ENCODE measurements at places on chromosomes 6 and 20.

DNA sequence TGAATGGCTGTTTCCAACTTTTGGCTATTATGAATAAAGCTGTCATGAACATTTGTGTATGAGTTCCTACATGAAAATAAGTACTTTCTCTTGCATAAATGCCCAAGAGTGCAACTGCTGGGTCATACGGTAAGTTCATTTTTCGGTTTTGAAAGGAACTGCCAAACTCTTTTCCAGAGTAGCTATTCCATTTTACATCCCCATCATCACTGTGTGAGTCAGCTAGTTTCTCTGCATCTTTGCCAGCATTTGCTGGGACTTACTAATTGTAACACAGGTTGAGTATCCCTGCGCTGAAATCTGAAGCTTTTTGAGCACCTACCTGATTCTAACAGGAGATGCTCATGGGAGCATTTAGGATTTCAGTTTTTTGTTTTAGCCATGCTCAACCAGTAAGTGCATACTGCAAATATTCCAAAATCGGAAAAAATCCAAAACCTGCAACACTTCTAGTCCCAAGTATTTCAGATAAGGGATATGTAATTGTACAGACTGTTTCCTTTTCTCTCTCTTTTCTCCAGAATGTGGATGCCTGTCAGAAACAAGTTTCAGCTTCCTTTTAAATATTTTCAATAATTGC, 118.4 kb downstream of the DTNBP1 start:
- DNase-seq: no peak

DNA sequence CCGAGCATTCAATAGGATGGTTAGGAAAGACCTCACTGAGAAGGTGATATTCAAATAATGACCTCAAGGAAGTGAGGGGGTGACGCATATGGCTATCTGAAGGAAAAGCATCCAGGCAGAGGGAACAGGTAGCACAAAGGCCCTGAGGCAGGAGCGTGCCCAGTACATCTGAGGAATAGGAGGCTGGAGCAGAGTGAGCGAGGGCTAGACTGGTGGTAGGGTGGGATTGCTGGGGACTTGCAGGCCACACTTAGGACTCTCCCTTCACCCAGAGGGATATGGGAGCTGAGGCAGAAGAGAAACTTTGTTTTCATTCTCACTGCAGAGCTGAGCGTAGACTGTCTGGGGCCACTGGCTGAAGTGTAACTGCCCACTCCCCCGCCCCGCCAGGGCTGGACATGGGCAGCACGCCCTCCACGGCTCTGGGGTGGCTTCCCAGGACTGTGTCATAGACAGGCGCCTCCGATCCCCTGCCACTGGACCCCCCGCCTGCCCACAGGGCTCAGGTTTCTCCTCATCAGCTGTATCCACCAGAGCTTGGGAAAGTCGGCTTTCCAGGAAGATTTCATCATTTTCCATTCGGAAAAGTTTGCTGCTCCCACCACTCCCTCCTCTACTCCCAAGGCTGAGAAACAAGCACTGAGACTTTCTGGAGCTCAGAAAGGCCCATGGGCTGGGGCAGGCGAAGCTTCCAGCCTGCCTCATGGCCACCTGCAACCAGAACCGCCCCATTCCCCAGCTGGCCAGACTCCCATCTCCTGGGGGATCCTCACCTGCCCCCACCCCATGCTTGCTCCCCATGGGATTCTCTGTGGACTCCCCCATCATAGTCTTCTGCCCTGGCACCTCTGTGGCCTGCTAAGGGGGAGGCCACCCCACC, 142.6 kb downstream of the MRPL14 start:
- no peak for DNase-seq

DNA sequence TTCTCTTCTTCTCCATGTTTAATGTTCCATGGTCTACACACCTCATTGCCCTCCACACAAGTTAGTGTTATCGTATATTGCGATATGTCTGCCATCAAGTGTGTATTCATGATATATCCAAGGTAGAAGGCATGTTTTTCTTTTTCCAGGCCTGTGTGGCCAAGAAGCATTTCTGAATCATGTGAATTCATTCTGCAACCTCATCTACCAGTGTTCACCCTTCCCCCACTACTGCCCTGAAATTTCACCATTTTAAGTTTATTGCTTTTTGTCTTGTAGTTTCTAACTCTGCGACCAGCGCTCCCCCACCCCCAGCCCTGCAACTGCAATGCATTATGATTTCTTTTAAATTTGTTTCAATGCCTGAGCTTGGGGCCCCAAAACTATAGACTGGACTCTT, 618.0 kb upstream of the FLRT3 start:
- no peak for DNase-seq

GRCh38 chr20:61956396-61957342, 109.0 kb downstream of the TAF4 start:
- no peak for DNase-seq

GRCh38 chr20:43949741-43950618, 35.3 kb downstream of the TOX2 start:
- no peak for DNase-seq

DNA sequence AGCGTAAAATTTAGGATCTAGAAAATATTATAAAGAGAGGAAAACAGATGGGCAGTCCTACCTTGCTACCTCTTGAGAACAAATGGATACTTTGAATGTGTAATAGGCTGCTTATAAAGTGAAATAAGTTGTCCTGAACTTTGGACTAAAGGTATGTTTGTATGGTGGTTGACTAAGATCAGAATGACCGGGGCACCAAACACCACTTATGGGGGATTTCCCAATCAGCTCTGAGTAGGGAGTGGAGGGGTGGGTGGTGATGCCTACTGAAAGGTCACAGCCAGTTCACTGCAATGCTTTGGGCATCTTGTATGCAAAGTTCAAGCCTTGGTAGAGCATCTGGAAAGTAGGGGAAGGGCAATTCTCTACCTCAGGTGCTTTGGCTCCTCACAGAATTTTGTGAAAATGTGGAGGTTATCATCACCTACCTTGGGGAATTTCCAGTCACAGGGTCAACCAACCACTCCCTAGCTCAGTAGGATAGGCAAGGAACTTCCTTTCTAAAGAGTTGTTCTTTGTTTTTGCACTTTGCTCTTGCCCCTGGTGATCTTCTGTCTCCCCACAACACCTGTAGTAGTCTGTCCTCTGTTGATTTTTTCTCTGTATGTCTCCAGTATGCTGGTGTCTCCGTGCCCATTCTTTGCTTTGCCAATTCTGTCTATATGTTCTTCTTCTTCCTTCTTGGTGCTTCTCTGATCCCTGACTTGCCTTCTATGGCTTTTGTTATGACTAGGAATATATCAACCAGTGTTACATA, at the start of gene TRIM31:
TRIM31 (minus strand) TSS at position 88 of the 757 bp plus-strand sequence. CDS start 285 bp downstream, outside the sequence.
- DNase-seq: no peak

- DNase-seq: no peak
Measured at GRCh38 chr20:483815-484644, 21.7 kb upstream of the TBC1D20 start.

DNA sequence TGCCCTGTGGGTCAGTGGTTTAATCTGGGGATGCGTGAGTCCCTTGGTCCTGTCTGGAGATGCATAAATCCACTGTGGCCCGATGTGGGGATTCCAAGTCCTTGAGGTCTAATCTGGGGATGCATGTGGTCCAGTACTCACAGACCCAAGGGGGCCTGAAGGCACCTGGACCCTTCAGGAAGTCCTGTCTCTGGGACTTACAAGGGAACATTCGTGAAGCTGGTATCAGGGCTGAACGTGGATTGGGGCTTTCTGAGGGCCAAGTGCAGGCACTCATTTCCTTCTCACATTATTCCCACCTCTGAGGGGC, 25.2 kb upstream of the GTSF1L start:
- DNase-seq: no peak

DNA sequence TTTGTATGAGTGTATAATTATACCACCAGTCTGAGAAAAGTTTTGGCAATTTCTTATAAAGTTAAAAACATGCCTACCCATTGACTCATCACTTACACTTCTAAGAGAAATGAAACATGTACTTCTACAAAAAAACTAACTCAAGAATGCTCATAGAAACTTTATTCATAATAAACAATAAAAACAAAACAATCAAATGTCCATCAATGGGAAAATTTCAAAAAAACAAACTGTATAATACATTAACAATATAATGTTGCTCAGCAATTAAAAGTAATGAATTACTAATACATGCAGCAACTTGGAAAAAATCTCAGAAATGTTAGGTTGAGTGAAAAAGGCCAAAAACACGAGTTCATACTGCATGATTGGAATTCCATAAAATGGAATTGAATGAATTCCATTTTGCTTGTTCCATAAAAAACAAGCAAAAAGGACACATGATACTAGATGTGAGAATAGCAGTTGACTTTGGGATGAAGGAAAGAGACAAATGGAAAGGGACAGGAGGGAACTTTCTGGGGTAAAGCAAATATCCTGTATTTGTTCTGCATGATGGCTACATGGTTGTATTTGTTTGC, 726.6 kb downstream of the RFPL4B start:
- no peak for DNase-seq

DNA sequence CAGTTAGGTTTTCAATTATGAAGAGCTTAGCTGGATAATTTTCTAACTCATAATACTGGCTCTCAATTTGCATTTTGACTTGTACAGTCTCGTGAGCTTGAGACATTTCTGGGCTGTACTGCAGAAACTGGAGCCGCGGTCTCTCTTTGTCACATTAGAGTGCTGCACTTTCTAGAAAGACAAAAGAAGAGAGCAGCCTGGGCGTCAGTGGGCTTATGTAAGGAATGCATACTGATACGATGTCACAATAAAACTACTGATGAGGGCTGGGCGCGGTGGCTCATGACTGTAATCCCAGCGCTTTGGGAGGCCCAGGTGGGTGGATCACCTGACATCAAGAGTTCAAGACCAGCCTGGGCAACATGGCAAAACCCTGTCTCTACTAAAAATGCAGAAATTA, 120.8 kb downstream of the MOXD1 start:
- no peak for DNase-seq

DNA sequence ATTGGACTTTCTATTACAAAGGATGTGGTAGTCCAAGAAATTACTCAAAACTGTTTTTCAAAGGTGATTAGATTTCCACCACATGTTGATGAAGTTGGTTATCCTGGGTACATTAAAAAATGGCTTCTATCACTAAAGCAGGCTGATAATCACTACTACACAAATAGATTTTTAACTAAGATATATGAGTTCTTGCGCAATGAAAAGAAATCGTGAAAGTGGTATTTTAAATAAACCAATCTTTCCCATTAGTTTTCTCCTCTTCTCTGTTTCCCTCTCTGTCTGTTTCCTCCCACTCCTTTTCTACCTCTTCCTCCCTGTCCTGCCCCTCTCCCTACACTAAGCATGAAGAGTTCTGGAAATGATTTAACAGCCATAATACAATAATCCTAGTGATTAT, 487.9 kb upstream of the CITED2 start:
- no peak for DNase-seq

DNA sequence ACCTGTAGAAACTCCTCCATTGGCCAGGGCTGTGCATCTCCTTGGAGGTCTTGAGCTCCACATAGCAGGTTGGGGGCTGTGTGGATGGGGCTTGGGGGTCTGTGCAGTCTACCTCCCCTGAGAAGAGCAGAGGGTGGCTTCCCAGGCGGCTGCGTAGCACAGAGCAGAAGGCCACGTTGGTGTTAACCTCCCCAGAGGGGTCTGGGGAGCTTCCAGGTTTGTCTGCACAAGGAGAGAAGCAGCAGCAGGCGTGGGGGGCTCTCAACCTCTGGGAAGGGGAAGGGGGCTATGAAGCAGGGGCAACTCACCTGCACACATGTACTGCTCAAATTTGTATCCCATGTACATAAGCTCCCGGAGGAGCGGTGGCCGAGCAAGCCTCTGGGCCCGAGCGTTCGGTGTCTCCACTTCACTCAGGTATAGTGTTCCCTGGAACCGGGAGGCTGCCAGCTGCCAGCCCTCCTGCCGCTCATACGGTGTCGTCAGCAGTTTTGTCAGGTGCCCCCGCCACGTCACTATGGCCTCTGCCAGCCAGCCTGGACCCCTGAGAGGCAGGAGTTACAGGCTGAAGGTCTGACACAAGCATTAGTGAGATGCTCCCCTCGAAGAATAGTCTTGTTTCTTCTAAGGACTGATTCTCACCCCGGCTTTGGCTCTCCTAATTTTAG, 1.2 kb downstream of the DXO start:
- DNase-seq: no peak

- DNase-seq: no peak
Measured at GRCh38 chr20:54608039-54608745, 132.8 kb downstream of the DOK5 start.

DNA sequence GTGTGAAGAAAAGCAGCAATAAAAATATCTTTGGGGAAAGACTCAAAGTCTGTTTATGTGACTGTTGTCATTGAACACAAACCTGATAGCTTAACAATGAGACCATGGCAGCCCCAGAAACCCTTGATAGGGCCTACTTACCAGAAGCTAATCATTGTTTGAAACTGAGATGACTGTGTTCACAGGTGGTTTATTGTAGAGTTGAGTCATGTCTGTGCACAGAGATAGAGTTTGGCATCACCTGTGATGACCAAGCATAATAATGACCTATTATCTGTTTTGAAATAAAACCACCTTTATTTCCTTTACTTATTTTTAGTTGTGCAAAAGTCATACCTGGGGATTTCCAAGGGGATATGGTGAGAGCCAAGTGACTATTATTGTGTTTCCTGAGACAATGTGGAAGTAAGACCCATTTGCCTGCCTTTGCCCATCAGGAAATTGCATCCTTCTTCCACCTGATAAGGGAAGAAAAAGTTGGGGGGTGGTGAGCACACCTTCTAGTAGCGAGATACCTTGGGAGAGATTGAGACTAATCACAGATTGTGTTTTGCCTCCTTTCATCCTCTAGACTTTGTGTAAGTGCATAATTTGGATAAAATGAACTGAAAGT, 456.9 kb upstream of the JAG1 start:
- DNase-seq: no peak

GRCh38 chr6:12482386-12483375, 192.5 kb downstream of the EDN1 start:
- no peak for DNase-seq

DNA sequence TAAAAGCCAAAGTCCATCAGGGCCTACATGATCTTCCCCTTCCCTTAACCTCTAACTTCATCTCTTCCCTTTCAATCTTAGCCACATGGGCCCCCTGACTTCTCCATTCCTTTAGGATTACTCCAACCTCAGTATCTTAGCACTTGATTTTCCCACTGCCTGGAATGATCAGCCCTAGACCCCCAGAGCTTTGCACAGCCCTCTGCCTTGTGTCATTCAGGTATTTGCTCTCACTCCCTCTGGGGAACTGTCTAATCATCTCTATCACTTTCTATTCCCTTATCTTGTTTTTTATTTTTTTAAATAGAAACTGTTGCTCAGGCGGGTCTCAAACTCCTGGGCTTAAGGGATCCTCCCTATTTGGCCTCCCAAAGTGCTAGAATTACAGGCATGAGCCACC, 13.3 kb upstream of the ZNFX1 start:
- no peak for DNase-seq
